ENCODE measurements at places on chromosomes 4 and X.

GRCh38 chr4:164943192-164943591, 34.3 kb downstream of the TRIM61 start:
- DNase-seq: no peak

- DNase-seq: peak; percentile 33
Measured at GRCh38 chrX:136185401-136186022, 38.2 kb downstream of the FHL1 start.

- no peak for DNase-seq
Measured at GRCh38 chr4:14967982-14968381, 34.3 kb upstream of the CPEB2 start.

DNA sequence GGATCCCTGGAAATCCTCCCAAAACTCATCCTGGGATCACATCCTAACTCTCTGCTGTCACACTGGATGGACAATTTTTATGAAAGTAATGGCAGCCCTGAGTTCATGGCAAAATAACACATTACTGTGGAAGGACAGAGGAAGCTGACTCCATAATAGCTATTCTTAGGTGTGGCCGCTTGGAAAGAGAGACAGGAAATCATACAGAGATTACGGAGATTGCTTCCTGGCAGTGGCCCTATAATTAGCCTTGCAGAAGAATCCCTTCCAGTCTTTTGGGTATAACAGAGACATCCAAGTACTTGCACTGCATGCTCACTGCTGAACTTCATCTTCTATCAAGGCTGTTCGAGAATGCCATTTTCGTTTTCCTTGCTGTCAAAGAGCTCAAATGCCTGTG, 133.1 kb upstream of the VCX start:
- DNase-seq: no peak

- DNase-seq: no peak
Measured at GRCh38 chr4:5118994-5119835, 67.9 kb downstream of the STK32B start.

- DNase-seq: no peak
Measured at GRCh38 chr4:121056066-121056465, 16.3 kb downstream of the NDNF start.

DNA sequence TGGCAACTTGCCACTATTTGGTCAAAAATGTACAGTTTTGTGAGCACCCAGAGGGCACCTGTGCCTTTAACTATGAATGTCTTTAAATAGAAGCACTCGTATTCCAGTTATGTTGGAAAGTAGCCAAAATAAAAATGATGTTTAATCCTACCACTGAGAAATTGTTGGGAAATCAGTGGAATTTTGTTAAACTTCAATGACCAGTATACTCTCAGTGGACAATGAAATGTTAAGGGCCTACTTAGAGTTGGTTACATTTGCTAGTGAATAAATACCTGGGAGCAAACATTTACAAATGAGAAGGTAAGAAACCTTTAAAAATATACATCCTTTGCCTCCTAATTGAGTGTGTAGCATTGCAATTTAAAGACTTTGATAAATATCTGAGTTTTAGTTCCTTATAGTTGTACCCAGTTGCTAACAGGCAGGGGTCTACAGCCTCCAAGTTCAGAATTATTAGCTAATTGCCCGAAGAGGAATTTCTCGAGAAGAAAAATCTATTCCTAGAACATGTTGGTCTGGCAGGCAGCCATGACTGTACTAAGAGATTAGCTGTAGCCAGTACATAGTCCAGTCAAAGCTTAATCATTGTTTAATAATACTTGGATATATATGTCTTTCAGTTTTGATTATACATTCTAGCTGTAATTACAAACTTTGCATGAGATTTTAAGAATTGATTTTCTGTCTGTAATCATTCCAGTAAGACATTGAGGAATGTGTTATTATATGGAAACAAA, 93.2 kb downstream of the IL1RAPL2 start:
- DNase-seq: peak; percentile 59

- peak; percentile 78 for DNase-seq
Measured at GRCh38 chr4:60683973-60684372, 516.2 kb upstream of the ADGRL3 start.

- no peak for DNase-seq
Measured at GRCh38 chr4:244471-244870, 60.8 kb downstream of the ZNF732 start.

DNA sequence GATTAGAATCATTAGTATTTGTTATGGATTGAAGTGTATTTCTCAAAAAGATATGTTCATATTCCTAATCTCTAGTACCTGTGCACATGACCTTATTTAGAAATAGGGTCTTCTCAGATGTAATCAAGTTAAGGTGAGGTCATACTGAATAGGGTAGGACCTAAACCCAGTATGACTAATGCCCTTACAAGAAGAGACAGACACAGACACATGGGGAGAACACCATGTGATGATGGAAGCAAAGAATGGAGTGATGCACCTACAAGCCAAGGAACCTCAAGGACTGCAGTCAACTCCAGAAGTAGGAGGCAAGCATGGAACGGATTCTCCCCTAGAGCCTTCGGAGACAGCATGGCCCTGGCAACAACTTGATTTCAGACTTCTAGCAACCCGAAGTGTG, 31.4 kb downstream of the OTUD4 start:
- no peak for DNase-seq

DNA sequence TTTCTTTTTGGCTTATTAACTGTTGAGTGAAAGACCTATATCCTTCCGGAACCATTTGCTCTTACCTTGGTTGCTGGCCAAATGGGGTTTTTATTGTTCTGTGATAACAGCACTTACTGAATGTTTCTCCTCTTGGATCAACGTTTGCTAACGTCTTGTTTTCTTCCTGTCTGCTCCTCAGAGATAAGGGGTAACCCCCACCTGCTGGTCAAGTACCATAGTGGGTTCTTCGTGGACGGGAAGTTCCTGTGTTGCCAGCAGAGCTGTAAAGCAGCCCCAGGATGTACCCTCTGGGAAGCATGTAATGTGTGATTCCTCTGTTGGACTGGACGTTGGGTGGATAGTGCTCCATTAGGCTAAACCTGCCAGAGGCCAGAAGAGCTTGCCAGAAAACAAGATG, 15.3 kb downstream of the BMX start:
- DNase-seq: no peak

DNA sequence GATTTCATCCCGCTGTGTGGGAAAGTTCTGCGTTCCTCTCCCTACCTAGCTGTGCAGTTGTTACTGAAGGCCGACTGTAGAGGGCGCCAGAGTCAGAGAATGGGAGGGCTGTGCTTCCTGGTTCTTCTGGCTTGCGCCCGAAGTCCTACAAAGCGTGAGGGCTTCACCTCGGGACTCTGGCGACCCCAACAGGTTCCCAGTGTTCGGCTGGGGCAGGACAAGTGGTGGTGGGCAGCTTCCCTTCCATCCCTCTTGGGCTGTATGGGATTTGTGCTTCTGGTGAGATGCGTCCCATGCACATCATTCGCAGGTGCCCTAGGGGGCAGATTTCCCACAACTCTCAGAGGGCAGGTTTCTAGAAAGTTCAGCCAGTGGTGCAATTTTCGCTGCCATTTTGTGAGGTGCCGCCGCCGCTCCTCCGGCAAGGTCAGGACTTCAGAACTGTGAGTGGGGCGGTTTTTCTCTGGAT, 27.3 kb downstream of the CT45A1 start:
- DNase-seq: peak; percentile 32

DNA sequence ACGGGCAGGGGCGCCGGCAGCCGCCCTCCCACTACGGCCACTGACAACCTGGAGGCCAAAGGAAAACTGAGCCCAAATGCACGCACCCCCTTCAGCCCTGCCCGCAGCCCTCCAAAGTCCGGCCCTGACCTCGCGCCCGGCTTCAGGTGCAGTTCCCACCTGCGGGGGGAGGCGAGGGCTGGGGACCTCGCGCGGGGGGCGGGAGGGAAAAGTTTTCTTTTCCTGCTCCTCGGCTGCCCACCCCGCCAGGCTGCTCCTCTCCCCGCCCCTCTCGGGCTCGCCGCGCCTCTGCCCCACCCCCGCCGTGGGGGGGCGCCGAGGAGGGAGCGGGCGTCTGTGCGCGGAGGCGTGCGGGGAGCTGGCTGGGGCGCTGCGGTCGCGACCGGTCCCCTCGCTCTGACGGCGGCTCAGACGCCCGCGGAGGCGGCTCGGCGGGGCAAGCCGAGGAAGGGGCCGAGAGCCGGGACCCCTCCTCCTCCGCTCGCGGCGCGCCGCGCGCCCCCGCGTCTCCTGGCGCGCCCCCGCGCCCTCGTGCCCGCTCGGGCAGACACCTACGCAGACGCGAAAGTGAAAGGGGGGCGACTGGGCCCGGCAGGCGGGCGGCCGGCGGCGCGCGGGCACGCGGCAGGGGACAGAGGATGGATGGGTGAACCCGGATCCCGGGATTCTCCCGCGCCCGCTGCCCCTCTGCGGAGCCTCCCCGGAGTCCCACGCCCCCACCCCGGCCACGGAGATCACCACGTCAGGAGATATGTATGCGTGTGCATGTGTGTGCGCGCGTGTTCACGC, 3.1 kb upstream of the NR3C2 start:
- DNase-seq: peak; percentile 64

GRCh38 chr4:124409044-124409443, 303.5 kb downstream of the ANKRD50 start:
- no peak for DNase-seq

DNA sequence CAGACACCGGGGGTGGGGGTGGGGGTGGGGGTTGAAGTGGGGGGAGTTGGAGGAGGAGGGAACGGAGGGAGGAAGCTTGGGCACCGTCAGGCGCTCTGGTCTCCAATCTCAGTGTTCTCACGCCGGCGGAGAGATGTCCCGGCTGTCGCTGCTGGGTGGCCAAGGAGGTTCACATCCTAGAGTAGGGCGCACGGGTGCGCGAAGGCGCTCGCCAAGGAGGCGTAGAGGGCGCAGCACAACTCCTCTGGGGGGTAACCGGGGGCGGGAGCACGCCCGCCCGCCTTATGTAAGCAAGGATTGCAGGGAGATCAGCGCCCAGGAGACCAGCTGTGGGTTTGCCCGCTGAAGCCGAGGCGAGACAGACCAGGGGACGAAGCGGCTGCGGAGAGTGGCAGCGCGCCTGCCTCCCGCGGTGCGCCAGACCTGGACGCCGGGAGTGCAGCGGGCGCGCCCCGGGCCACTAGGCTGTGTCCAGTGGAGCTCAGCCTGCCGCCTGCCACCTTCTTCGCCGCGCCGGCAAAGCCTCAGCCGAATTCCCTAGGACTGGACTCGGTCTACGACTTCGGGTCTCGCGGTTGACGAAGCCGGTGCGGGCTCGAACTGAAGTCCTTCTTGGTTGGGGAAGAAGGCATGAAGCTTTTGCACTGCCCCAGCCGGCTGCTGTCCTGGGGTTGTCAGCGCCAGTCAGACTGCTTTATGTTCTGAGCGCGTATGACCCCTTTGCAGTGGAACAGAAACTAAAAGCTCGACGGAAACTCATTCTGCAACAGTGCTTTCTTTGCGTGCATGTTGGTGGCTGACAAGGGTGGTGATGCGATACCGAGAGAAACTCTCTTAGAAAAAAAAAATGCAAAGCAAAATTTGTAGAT, 707 bp upstream of the UNC5C start:
- DNase-seq: peak; percentile 74

DNA sequence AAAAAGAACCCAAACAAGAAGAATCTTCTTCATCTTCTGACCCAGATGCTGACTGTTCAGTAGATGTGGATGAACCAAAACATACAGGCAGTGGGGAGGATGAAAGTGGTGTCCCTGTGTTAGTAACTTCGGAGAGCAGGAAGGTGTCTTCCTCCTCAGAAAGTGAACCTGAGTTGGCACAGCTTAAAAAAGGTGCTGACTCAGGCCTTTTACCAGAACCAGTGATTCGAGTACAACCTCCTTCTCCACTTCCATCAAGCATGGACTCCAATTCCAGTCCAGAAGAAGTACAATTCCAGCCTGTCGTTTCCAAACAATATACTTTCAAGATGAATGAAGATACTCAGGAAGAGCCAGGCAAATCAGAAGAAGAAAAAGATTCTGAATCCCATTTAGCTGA, 307.0 kb downstream of the ANK2 start:
- DNase-seq: no peak

DNA sequence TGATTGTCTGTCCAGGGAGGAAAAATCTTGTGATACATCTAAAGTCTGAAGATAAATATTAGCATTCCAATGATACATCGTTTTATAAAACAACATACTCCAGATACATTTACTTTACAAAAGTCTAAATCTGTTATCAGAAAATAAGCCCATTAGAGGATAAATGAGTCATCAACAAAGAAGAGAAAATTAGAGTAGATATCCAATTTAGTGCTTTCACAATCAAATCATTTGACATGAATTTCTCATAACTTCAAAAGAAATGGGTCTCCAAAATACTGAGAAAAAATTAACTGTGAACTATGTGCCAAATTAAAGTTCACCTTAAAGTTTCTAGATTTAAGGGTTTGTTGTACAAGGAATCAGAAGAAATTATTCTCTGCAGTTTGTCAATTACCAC, 213.8 kb downstream of the ANK2 start:
- DNase-seq: no peak

GRCh38 chr4:2267320-2267811, 5.5 kb upstream of the MXD4 start:
- DNase-seq: no peak

- no peak for DNase-seq
Measured at GRCh38 chrX:459611-460010, 72.9 kb upstream of the PPP2R3B start.
